ENCODE measurements at places on chromosomes 3 and 15.
A peak's percentile ranks its signal among the peaks of the same experiment; 100 is the strongest.

- no peak for DNase-seq
Measured at GRCh38 chr3:47394140-47394870, 13.5 kb downstream of the PTPN23 start.

DNA sequence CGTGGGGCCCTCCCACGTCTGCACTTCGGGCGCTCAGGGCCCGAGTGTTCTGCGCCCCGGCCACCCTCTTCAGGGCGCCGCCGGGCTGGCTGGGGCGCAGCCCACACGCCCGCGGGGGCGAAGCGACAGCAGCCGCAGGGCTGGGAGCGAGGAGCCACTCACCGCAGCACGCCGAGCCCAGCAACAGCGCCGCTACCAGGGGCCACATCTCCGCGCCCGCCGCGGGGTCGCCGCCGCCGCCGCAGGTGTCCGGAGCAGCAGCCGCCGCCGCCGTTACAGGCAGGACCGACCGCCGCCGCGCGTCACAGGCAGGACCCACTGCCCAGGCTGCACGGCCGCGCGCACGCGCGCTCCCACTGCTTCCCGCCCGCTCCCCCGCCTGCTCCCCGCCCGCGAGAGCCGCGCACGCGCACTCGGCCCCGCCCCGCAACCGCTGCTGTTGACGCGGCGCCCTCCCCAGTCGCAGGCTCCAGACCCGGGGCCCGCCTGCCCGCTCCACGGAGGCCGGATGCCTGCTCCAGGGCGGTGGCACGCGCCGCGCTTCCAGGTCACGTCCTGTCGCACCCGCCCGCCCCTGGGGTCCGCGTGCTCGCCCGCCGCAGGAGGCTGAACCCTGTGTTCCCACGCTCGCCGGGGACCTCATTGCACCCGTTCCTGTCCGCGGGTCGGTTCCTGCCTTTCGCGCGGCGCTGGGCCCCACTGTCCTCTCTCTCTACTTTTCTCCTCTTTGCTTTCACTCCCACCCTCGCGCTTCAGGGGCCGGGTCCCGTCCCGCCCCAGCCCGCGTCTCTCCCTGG, at the start of gene CD47:
Gene CD47 (minus strand): TSS at position 331 of the 797 bp plus-strand sequence. CDS start 123 bp downstream, at position 208.
- peak; percentile 78 for DNase-seq

- DNase-seq: no peak
Measured at GRCh38 chr3:71874618-71875017, 89.7 kb upstream of the PROK2 start.

DNA sequence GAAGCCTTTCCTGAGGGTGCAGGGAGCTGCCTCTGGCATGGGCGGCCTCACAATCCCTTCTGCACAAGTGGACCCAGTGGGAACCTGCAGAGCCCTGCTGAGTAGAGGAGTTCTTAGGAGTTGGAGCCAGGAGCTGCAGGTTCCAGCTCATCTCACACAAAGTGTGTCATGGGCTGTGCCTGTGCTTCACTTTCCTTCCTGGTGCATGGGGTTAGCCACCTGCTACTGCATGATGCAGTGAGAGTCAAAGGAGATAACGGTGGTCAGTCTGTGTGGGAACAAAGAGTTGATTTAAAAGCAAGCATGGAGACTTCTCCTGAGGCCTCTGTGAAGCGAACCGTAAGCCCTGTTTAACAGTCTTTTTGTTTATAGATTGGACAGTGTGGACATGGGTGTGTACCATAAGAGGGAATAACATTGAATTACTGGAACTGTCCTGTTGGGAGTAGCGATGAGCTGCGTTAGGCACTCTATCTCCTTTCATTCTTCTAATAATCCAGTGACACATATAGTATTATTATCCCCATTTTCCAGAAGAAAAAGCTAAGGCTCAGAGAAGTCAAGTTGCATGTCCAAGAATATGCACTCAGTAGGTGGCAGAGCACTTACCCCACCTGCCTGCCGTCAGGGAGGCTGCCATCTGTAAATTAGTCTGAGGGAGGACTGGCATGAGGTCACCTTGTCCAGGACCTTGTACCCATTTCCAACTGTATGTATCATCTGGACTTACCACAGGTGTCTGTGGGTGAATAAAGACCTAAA, 68.7 kb upstream of the PRR23C start:
- DNase-seq: no peak

GRCh38 chr3:117893001-117893400, 1141.6 kb downstream of the IGSF11 start:
- DNase-seq: no peak

GRCh38 chr3:195160257-195160898, 110.6 kb downstream of the XXYLT1 start:
- DNase-seq: no peak

- DNase-seq: no peak
Measured at GRCh38 chr3:184568924-184569829, 7.6 kb downstream of the EPHB3 start.

- no peak for DNase-seq
Measured at GRCh38 chr3:76432396-76432795, 607.5 kb upstream of the ROBO2 start.

- DNase-seq: no peak
Measured at GRCh38 chr15:50411870-50412269, 12.3 kb upstream of the USP8 start.

DNA sequence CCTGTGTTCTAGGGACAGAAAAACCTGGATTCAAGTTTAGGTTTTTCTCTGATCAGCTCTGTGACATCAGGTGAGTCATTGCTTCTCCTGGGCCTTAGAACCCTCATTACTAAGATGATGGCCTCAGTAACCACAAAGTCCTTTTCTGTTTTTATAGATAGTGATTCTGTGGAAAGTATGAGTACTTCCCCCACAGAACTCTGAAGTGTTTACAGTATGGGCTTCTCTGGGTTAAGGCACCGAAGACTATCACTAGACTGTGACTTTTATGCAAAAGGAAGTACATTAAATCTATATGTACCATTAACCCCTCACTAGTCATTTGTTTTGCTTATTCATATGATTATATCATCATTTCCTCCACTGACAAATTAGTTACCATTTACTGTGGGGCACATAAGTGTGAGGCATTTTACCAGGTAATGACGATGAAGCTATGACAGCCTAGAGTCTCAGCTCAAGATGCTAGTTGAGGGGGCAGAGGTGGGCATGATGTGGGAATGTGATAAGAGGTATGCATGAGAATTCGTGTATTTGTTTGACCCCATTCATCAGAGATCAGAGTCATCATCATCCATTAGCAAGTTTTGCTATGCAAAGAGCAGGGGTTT, 15.0 kb upstream of the RORA start:
- no peak for DNase-seq

GRCh38 chr3:20320489-20320888, 134.5 kb upstream of the SGO1 start:
- no peak for DNase-seq

DNA sequence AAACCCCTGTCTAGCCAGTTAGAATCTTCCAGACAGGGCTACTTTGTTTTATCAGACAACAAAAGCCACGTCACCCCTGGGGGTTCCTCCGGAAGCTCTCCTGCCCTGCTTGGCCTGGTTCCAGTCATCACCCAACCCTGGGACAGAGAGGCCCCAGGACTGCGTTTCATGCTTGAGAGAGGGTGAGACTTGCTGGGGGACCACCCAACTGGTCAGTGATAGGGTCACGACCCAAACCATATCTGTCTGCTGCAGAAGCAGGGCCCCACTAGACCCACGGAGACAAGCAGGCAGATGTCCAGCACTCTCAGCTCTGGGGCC, 1.2 kb downstream of the NT5DC2 start:
- DNase-seq: no peak

GRCh38 chr15:27820722-27821121, 278.4 kb downstream of the OCA2 start:
- no peak for DNase-seq

DNA sequence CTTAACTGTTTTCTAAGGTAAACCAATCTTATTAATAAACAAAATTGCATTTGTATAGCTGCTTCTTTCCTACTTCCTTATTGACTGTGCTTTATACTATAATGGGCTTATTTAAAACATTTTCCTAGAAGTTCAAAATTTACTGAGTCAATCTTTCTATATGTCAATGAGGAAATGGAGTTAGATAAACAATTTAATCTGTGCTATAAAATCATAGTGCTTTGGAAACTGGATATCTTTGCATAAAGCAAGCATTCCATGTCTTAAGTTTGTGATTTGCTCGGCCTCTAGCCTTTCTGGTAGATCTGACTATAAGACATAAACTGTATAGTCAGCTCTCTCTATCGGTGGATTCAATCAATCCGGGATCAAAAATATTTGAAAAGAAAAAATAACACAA, 99.6 kb downstream of the NEDD4 start:
- DNase-seq: no peak

DNA sequence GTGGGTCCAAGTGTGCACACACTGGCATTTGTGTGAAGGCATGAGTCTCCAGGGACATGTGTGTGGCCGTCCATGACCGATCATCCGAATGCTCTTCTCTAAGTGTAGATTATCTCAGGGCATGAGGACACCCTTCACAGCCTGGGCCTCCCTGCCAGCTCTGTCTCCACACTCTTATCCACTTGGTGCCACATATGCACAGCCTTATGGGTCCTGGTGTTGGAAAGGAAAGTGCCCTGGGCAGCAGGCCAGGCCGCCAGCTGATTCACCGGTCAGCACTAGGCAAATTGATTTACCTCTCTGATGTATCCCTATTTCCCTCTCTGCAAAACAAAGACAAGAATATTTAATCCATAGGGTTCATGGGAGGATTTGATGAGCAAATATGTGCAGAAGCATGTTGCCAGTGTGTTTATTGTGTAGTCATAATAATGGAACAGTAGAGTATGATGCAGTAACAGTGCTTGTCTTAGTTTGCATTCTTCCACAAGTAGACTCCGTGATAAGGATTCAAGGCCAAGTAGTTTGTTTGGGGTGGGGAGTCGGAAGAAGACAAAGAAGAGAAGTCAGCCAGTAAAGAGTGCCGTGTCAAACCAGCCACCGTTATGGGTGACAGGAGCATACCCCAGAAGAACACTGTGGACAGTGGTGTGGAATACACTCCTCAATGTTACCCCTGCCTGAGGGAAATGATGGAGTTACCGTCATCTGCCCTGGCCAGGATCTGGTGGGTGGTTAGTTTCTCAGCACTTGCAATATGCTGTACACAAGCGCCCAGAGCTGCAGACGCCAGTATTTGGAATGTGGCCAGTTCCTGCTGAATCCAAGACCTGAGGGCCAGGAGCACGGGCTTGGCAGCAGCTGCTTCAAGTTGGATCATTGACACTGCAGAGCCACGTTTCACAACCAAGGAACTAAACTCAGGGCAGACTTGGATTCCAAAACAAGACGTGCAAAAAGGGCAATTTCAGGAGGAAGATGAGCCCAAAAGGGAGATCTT, 85.1 kb downstream of the MTHFS start:
- peak; percentile 61 for DNase-seq

DNA sequence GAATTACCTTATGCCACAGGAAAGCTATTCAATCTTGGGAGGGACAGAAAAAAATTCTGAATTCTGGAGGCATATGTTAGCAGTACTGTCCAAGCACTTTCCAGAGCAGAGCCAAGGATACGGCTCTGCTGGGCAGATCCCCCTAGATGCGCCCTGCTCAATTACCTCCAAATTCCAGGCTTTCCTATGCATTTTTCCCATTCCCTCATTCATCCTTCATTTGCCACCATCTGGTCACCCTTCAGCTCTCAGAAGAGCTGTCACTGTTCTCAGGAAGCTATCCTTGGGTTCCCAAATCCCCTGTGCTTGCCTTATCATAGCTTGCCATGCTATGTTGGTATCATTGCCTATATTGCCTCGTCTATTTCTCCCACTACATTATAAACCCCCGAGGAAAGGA, 45.2 kb downstream of the RYK start:
- DNase-seq: no peak

DNA sequence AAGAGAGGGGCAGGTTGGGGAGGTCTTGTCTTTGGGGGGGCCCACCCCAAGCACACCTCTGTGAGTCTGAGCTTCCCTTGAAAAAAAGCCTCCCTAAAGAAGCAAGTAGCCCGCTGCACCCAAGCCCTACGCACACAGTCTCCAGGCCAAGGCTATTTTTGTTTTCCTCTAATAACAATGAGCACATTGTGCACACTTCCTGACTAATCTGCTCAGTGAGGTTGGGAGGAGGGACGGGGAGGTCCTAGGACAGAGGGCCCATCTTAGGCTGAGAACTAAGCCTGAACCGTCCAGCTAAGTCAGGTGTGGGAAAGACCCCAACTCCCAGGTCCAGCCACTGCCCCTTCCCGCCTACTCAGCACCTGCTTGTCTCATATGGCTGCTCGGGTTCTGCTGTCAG, 87.2 kb downstream of the HMG20A start:
- no peak for DNase-seq

DNA sequence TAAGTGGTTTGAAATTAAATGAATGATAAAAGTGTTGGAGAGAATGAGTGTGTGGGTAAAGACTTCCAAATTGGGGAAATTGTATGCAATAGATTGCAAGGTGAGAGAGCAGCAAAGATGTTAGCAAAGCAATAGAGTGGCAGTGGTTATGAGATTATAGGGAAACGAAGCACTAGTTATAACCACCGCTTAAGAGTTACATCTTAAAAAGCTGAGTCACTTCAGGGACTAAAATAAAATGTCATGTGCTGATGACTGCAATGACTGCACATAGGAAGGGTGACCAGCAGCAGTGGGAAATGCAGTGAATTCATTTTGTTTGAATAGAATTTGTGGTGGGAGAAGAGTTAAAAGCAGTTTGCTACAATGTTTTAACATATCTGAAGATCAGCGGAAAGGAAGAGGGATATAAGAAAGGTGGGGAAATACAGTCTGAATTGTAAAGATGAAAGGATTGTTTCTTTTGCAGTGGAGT, 127.3 kb downstream of the RAP2B start:
- DNase-seq: no peak

- no peak for DNase-seq
Measured at GRCh38 chr15:31046759-31047359, 54.7 kb downstream of the TRPM1 start.

DNA sequence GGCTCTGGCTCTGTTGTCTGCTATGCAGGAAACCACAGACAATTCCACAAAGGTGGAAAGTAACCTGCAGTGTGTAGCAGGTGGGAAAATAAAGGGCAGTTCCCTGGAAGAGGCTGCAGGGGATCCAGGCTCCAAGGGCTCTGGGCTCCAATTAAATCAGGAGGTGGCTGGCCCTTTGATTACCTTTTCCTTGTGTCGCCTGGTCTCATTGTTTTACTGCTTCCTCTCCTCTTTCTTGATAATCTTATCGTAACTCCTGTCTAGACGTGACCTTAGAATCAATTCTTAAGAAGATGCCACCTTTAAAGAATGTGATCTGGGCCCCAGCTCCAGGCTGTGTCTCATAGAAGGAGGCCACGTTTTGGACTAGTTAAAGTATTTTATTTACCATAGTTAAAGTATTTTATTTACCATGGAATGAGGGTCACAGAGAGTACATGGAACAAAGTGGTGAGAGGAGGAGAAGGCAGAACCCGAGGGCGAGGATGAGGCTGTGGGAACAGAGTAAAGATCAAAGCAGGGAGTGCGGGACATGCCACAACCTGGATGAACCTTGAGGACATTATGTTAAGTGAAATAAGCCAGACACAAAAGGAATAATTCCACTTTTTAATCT, 237.5 kb upstream of the STT3B start:
- no peak for DNase-seq

DNA sequence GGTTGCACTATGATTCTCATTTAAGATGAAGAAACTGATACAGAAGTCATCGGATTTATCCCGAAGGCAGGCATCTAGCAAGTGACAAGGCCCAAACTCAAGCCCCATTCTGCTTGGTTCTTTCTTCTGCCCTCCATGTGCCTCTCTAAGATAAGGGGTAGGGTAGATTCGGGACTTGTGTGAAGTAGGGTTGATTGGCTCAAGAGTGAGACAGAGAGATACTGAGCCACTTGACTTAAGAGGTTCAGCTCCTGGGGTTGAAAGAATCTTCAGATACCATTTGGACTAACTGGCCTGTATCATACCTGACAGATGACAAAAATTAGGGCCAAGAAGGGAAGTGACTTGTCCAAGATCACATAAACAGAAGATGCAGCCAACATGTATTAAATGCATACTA, 891 bp downstream of the RFT1 start:
- no peak for DNase-seq

All from NCI-H1092 (cell line).